H54 (cell line): ENCODE measurements at places on chromosomes 2 and 18.

GRCh38 chr2:3680548-3681345 lies 22.6 kb upstream of the DCDC2C start:
- no peak for DNase-seq

DNA sequence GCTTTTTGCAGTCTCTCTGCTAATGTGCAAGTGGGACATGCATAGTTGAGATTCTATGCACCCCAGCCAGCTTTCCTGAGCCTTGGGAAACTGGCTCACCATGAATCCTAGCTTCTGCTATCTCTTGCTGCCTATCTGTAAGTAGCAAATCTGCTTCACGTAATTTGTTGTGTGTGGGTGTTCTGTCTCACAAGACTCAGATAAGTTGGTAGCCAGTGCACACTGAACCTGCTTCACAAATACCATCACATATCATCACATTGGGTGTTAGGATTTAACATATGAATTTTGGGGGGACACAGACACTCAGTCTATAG lies 13.9 kb upstream of the VRK2 start:
- no peak for DNase-seq

- DNase-seq, result no peak
These were observed 50.2 kb upstream of the CHST9 start for GRCh38 chr18:27235218-27235870.

DNA sequence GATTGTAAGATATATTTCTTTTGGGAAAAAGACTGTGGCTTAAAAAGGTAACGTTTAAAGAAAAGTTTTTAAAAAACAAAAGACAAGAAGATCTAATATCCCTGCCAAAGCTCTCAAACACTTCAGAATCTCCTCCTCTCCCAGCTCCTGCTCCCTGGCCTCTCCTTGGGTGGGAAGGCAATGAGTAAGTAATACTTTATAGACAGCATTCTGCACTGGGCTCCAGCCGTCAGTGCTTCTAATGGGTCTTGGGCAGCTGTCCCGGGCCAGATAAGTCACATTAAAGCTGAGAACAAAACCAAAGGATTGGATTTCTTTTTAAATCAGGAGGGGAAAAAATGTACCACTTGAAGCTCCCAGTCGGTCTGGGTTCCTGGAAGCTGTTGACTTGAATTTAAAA lies 133.7 kb downstream of the ALPK2 start:
- DNase-seq, result no peak

DNA sequence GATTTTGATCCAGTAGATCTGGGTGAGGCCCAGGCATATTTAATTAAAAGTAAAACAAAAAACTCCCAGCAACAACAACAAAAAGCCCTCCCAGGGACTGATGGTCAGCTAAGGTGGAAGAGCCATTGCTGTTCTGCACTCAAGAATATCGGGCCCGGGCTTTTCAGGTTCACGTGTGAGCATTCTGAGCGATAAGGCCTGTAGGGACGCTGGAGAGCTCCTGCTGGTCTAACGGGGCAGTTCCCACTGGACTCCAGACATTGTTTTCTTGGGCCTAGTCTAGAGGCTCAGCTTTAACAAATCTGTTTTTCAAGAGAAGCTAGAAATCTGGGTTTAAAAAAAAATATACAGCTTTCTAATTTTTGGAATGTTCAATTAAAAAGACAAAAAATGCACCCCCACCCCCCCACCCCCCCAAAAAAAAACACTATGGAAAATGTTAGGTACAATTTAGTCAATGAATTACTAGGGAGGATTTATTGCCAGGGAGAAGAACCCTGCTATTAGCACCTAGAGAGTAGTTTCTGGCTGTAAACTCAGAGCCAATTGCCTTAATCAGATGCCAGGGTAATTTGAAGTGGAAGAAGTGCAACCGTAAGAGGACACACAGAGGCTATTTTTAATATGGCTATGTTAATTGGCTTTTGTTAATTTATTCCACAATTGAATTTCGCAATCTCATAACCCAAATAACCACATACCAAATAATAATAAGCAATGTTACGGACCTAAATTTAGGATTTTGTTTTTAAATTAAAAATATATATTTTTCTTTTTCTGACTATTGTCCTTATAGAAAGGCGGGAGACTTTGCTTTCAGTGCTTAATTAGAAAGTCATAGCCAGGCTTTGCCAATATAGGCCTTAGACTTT lies 78.9 kb downstream of the MAP4K4 start:
- DNase-seq, result no peak

DNA sequence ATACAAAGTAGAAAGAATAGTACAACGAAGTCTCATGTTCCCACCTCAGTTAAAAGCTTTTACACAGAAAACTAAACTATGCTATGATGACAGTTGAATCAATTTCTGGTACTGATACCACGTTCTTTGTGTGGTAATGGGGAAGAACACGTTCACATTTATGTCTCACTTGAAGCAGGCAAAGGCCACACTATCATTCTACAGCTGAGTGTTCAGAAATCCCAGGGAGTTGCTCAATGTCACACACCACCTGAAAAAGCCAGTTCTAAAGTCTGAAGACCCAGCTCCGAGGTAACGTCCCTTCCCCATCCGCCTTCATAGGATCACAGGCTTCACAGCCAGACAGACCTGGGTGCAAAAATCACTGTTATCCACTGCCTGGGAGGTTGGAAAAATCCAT lies 8.9 kb downstream of the RNF149 start:
- no peak for DNase-seq

GRCh38 chr2:39530411-39530866 lies 93.4 kb upstream of the MAP4K3 start:
- DNase-seq, result no peak

GRCh38 chr2:74168739-74169138 lies 9.9 kb downstream of the MOB1A start:
- DNase-seq, result no peak

DNA sequence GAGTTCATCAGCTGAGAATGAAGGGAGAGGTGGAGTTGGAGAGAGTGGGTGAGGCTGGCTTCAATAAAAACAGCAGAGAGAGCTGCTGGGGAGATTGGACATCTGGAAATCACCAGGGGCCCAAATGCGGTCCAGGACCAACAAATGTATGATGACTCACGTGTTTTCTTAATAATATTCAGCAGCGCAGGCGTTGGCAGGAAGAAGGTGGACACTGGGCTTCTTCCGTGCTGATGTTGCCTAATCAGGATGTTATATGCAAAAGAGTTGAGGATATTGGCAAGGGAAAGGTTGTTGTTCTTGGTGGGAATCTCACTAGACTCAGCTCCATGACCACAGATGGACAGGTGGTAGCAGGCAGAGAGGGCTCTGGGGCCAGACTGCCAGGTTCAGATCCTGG lies 12.8 kb upstream of the PLA2R1 start:
- peak; percentile 41 for DNase-seq

DNA sequence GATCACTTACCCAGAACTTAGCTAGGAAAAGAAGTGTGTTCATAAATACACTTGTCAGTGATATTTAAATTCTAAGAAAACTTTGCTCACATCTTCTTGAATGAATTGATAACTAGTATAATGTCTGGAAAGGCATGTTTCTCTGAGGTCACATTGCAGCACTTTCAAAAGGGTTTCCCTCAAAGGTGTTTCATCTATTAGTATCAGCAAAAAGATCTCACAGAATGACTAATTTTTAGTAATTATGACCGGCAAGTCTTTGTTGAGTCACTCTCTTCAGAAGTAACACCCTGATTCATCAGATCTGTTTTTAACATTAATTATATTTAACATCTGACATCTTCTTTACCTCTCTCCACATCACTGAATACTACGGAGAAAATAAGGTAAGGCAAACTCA lies 222.3 kb downstream of the IKZF2 start:
- no peak for DNase-seq

- no peak for DNase-seq
These were observed 106.9 kb downstream of the CDK15 start for GRCh38 chr2:201913201-201913600.

GRCh38 chr2:211216221-211216620 lies 659.8 kb downstream of the CPS1 start:
- DNase-seq, result no peak

- no peak for DNase-seq
These were observed 80.9 kb upstream of the TSPYL6 start for GRCh38 chr2:54336977-54337255.

GRCh38 chr2:43759195-43759594 lies 14.6 kb upstream of the DYNC2LI1 start:
- peak; percentile 7 for DNase-seq

GRCh38 chr18:13381944-13382365 lies 163.4 kb downstream of the LDLRAD4 start:
- DNase-seq, result no peak

- DNase-seq, result no peak
These were observed 86.5 kb downstream of the MEIS1 start for GRCh38 chr2:66521291-66521922.

- no peak for DNase-seq
These were observed 4.7 kb downstream of the D2HGDH start for GRCh38 chr2:241739177-241739576.

- no peak for DNase-seq
These were observed 46.3 kb downstream of the LMAN2L start for GRCh38 chr2:96693286-96694200.

DNA sequence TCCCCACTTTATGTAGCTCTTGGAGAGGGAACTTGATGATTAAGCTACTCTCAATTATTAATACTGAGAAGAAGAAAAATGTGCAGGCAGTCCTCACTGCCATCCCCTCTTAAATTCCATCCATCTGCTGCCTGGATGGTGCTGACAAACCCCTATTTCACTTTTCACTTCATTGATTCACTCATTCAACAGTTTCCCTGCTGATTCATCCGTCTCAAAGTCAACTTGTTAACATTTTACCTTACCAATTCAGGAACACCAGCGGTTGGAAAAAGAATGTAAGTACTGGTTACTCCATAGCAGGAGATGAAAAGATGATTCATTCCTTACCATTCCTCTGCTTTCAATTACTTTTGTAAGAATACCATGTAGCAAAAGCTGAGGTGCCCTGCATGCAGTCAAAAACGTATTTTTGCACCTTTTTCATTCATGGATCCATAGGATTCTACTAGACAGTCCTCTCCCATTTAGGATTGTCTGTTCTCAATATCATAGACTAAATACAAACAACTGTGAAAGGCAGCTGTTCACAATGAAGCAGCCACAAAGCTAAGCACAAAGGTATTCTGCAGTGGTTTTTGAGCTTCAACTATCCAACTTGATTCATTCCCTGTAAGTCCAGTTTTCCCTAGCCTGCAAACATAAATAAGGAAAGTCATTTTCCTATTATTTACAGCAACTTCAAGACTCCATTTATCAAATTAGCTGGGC lies 262.0 kb downstream of the MREG start:
- DNase-seq, result peak; percentile 26

DNA sequence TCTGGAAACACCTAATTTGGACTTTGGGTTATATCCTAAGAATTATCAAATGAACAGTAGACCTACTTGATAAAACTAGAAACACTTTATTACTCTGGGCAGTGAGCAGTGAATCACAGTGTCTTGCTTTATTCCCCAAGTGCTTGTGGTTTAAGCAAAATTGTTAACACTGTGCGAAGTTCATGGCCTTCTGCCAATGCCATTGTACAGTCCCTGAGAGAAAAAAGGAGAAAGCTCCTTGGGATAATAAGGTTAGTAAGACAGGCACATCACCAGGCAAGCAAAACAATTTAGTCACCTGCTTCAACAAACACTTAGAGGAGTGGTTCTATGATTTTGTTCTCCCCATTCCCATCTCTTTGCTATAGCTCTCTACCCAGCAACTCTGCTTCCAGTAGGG lies 39.8 kb downstream of the ADCYAP1 start:
- peak; percentile 47 for DNase-seq

- no peak for DNase-seq
These were observed 25.8 kb downstream of the CAVIN2 start for GRCh38 chr2:191821078-191821477.

- no peak for DNase-seq
These were observed 52.6 kb downstream of the SH2D6 start for GRCh38 chr2:85470850-85471800.

DNA sequence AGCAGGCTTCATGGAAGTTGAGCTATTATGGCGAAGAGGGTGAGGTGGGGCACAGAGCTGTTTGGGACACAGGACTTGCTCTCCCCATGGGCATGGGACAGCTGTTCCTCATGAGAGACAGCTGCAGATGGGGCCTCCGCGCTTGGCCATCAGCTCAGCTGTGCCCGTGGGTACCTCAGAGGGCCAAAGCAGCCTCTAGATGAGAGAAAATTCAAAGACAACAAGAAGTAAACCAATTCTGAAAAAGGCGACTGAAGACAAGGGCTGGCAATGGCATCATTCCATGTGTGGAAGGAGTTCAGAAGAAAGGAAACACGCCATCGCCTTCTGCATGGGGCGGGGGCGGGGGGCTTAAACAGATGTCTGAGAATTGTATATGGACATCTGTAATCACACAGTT lies 136.2 kb downstream of the BCL2 start:
- DNase-seq, result no peak

- DNase-seq, result no peak
These were observed 448.0 kb upstream of the SPRED2 start for GRCh38 chr2:65880436-65880835.

- no peak for DNase-seq
These were observed 118.8 kb downstream of the ZNF516 start for GRCh38 chr18:76376225-76376624.

DNA sequence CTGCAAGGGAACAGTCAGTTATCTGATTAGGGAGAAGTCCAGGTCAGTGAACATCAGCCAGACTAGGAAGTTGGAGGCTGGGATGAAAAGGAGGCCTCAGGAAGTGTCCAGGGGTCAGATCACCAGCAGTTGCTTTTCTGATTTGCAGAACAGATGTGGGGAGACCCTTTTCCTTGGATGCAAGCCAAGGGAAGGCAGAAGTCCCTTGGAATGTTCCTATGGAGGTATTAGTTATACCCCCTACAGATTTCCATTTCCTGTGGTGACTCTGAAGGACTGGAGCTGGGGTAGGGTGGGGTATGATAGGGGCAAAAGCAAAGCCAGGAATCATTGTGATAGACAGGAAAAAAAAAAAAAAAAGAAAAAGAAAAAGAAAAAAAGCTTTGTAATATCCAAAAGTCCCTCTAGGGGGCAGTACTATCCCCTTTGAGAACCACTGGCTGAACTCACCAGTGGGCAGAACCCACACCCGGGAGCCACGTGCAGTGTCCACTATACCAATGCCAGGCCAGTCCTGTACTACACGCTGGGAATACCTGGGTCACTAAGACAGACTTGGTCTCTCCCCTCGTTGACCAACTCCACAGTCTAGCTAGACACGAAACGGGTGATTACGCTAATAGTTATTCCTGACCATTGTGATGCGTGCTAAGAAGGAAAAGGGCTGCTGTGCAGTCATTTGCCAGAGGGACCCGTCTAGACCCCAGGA lies 7.4 kb downstream of the DYSF start:
- no peak for DNase-seq

- peak; percentile 54 for DNase-seq
These were observed 19.0 kb downstream of the INO80C start for GRCh38 chr18:35478520-35479435.

- peak; percentile 47 for DNase-seq
These were observed 263.9 kb downstream of the ALPK2 start for GRCh38 chr18:58364876-58365528.

- no peak for DNase-seq
These were observed 63.9 kb upstream of the SMIM21 start for GRCh38 chr18:75491361-75491760.

GRCh38 chr2:154616659-154617058 lies 81.8 kb upstream of the KCNJ3 start:
- no peak for DNase-seq
